C1 segment of cervical spinal cord (tissue), 14 donors: ENCODE measurements at places on chromosomes 5 and 9.

DNA sequence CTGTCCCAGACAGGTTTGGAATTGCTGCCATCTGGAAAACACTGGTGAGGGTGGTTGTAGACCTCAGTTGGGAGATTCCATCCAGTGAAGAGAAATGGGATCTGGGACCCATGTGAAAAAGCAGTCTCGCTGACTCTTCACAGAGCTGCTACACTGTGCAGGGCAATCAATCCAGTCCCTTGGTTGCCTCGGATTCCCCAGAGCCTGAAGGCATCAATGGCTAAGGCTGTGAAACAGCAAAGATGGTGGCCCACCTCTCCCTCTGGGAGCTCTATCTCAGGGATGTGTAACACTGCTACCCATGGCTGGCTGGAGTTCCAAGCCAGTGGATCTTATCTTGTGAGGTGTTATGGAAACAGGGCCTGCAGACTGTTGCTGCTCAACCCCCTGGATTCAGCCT lies 256.1 kb downstream of the TMEM38B start:
- DNase-seq: no peak

- DNase-seq: no peak
Observed at GRCh38 chr5:138869763-138870500, 5.2 kb downstream of the LRRTM2 start.

DNA sequence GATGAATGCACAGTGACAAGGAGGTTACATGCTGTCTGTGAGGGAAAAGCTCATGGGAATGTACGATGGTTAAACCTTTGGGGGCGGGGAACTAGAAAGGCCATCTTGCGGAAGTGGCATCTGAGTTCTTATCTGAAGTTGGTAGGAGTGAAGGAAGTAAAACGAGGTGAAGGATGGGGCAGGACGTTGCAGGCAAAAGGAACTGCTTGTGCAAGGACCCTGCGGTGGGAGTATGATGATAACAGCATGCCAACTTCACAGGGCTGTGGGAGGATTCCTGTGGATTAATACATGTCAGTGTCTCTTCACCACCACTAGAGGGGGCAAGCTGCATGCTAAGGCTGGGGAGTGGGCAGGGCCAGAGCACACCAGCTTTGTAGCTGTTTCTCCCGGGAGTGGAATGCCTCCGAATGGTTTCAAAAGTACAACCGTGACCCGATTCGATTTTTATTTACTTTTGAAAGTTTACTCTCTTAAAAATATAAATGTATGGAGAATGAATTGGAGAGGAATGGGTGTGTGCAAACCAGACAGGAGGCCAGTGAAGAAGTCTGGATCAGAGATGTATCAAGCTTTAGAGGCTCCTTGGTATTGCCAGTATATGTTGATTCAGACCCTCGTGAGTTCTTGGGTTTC lies 62.5 kb downstream of the CYFIP2 start:
- DNase-seq: peak; percentile 15

GRCh38 chr5:159713773-159714172 lies 202.5 kb upstream of the ADRA1B start:
- no peak for DNase-seq

- DNase-seq: no peak
Observed at GRCh38 chr5:15844253-15844652, 335.3 kb downstream of the MARCHF11 start.

GRCh38 chr5:88542786-88543185 lies 274.1 kb upstream of the TMEM161B start:
- DNase-seq: no peak

DNA sequence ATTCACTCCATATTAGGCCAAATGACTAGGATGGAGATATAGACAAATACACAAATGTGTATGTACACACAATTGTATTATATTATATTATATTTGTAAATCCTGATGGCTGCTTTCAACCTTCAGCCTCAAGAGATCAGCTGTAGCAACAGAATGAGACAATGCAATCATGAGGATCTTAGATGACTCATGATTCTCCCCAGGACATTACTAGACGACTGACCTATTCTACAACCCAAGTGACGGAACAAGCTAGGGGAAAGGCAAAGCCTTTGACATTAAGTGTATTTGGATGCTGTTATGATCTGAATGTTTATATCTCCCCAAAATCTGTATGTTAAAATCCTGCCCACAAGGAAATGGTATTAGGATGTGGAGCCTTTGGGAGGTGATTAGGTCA lies 66.5 kb downstream of the COX7C start:
- DNase-seq: no peak

GRCh38 chr5:112923148-112923917 lies 1.3 kb upstream of the REEP5 start:
- no peak for DNase-seq

- no peak for DNase-seq
Observed at GRCh38 chr5:8685704-8686103, 816.8 kb downstream of the MTRR start.

- DNase-seq: no peak
Observed at GRCh38 chr9:137988051-137988450, 110.5 kb downstream of the CACNA1B start.

DNA sequence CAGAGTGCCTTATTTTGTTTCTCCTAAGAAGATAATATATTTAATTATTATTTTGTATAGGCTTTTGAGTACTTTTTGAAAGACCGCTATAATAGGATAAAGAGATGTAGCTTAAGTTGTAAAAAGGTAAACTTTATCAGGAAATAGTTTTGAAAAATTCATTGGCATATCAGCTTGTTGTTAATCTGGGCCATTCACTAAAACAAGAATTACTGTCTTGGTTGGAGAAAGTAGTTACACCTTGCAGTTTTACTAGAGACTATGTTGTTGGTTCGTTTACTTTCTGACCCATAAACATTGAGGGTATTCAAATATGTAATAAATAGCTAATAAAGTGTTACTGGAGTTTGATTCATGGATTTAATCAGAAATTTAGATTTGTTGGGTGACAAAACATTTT lies 33.7 kb downstream of the TNPO1 start:
- DNase-seq: no peak

- DNase-seq: no peak
Observed at GRCh38 chr5:69033690-69034089, 60.1 kb upstream of the SLC30A5 start.

GRCh38 chr5:179798144-179798770 lies 4.5 kb downstream of the LTC4S start:
- no peak for DNase-seq

- no peak for DNase-seq
Observed at GRCh38 chr5:8366266-8366665, 497.3 kb downstream of the MTRR start.

GRCh38 chr9:78021697-78022096 lies 9.9 kb downstream of the GNAQ start:
- no peak for DNase-seq

DNA sequence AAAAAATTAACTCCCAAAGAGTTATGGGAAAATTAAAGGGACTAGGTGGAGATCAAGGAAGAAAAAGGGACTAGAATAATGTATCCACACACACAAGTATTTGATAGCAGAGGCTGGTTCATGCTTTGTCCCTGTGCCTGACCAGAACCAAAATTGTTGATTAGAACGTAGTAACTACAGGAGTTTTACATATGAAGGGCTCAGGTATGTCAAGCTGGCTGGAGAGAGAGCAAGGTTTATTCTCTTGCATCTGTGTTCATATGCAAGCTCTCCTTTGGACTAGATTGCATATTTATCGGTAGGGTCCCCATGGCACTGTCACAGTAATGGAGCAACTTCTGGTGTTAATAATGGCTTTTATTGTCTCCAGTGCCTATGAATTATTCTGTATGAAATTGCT lies 239.9 kb upstream of the TRPM3 start:
- DNase-seq: no peak

DNA sequence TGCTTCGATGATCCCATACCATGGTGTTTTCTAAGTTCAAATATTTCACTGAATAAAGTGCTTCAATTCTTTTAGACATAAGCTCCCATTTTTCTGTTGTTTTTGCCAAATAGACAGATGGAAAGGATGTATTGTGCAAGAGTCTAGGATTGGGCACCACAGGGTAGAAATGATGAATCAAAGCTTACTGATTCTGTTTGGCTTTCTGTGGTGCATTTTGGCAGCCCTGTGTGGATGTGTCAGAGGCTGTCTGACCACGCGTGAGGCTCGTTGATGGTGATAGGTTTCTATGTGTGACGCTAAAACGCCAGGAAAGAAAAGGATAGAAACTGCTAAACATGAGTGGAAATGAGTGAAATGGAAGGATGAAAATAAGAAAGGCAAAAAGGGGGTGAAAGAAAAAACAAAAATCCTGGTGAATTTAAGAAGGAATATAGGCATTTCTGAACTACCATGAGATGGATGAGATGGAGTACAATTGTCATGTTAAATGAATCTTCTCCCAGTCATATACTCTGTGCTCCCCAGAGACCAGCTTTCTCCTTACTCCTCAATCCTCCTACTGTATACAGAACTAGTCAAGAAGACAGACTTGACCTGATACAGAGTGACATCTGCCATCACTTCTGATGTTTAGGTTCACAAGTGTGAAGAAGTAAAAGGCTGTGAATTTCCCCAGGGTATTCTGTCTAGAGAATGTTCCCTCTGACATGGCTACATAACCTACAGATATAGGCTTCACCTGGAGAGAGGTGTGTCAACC lies 54.4 kb downstream of the ANKH start:
- no peak for DNase-seq

- DNase-seq: no peak
Observed at GRCh38 chr9:114729706-114730105, 47.7 kb upstream of the TEX48 start.

DNA sequence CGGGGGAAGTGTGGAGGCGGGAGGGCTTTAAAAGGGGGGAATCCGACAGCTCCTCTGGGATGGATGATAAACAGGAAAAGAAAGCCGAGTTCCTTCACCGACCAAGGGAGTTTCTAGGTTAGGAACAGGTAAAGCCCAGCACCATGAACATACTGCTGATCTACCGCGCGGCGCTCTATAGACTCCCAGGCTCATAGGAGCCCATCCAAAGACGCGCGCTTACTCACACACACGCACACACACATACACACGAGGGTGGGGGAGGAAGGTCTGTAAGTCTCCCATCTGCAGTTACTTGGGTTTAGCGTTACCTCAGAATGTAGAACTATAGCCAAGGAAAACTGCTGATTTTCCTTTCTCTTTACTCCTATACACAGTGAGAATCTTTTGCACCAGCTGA lies 2.6 kb upstream of the GABRB2 start:
- no peak for DNase-seq

DNA sequence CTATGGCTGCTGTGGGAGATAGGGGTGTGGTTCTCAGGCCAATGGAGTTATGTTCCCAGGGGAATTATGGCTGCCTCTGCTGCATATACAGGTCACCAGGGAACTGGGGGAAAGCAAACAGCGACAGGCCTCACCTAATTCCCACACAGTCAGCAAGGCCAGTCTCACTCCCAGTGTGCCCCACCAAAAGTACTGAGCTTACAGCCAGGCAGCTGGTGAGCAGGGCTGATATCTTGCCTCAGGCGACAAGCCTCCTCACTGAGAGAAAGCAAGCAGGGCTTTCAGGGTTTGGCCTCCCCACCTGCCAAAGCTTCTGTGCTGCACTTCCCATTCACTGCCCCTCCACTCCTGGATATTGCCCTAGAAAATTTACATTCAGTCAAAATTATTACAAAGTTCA lies 273.8 kb upstream of the TARS1 start:
- DNase-seq: no peak

DNA sequence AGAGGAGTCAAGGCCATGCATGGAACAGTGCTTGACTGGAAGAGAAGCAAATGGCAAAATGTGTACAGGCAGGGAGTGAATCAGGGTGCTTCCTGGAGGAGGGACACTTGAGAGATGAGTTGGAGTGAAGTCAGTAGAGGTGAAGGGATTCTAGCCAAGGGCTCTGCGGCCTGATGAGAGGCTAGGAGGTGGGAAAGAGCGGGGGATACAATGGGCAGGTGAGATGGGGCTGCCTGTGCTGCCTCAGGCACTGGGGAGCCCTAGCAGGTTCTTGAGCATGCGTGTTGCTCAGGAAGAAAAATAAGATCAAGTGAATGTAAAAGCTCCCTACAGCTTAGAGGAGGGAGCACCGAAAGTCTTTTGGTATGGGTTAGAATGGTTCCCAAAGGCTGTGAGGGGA lies 22.3 kb downstream of the ERGIC1 start:
- no peak for DNase-seq

GRCh38 chr5:117497601-117498000 lies 923.0 kb upstream of the SEMA6A start:
- no peak for DNase-seq

- no peak for DNase-seq
Observed at GRCh38 chr5:73678322-73678740, 52.3 kb downstream of the ARHGEF28 start.

- DNase-seq: no peak
Observed at GRCh38 chr9:109310486-109310901, 10.4 kb downstream of the EPB41L4B start.

GRCh38 chr5:23025629-23026233 lies 172.6 kb upstream of the CDH12 start:
- no peak for DNase-seq

GRCh38 chr5:130555429-130555828 lies 609.6 kb downstream of the HINT1 start:
- no peak for DNase-seq

- no peak for DNase-seq
Observed at GRCh38 chr5:175809531-175810121, 61.8 kb upstream of the CPLX2 start.

GRCh38 chr5:134046801-134047686 lies 42.3 kb upstream of the VDAC1 start:
- DNase-seq: no peak

- DNase-seq: no peak
Observed at GRCh38 chr5:116225281-116225922, 140.6 kb downstream of the COMMD10 start.

DNA sequence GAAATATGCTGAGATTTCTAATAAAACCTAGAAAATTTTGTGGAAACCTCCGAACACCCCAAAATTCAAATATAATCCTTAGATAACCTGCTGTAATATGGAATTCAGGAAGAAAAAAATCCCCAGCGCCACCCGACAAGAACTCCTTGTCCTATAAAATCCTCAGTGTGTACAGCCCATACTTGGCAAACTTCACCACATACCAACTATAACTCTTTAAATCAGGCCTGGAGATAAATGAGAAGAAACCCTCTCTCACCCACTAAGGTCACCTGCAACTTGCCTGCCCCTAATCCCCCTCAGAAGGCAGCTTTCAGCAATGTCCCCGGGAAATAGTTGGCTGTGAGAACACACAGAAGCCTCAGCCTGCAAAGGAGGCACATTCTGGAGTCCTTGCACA lies 90.5 kb downstream of the SH3TC2 start:
- no peak for DNase-seq

DNA sequence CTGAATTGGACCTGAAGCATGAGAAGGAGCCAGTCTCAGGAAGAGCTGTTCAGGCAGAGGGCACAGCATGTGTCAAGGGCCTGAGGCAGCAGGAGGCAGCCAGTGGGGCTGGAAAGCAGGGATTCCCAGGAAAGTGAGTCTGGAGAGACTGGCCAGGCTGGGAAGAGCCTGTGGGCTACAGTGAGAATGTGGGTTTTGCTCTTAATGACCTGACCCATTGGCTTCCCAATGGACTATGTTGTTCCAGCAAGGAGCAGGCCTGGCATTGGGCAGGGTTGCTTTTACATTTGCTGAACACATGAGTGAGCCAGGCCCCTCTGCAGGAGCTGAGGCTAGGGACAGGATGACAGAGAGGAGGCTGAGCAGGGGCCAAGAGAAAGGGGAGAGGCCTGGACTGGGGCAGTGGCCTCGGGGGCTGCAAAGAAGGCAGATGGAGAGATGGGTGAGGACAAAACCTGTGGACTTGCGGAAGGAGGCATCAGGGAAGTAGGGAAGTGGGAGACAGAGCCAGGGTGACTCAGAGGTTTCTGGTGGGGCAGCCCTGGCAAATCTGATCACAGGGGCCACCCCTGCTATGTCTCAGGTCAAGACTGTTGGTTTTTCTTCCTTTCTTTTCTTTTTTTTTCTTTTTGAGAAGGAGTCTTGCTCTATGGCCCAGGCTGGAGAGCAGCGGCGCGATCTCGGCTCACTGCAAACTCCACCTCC lies 65.9 kb upstream of the NEK6 start:
- DNase-seq: no peak
